ENCODE measurements at places on chromosomes 2 and 18. TPM values are rescaled to one million over a fixed set of nuclear protein-coding genes. Genes with fewer than 3 reads are reported as not detected.

DNA sequence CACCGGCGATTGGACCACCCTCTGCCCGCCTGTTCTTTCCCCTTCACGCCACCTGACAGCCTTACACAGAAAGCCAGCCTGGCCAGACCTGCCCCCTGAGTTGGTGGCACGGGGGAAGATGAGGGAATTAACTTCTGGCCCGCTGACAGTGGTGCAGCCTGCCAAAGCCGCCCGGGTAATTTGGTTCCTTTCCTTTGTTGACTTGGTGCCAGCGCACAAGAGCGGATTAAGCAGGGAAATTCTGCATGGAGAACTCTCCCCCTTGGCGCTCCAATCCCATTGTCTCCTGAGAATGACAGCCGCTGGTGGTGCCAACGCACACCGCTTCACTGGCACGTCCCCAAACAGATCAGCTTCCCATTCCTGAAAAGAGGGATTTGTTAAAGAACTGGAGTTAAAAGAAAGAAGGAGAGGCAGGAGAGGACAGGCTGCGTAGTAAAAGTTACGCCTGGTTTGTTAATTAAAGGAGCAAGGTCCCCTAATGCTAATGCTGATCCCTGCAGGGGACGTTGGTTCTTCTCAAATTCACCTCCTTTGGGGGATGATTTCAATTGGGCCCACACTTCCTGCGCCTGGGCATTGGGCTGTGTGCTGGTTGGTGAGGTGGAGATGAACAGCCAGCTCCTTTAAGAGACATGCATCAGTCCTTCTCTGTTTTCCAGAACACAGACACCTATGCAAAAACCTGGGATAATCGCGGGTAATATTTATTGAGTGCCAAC, 286.8 kb downstream of the MYCN start:
- no peak overlapping the region for H3K27ac ChIP-seq
- no peaks in the 10 kb centered on the region for H3K4me1 ChIP-seq
- H3K4me3 ChIP-seq = no peak overlapping the region
- H3K27me3 ChIP-seq = no peaks in the 10 kb centered on the region

- H3K4me3 ChIP-seq = no peak overlapping the region
- peaks cover 34% of the 10 kb centered on the region for H3K36me3 ChIP-seq
- H3K4me1 ChIP-seq = peaks cover 7% of the 10 kb centered on the region
- H3K27me3 ChIP-seq = no peaks in the 10 kb centered on the region
- DNase-seq = no peak
- no peak overlapping the region for H3K27ac ChIP-seq
Observed at GRCh38 chr18:22983175-22983574, 50.0 kb downstream of the RBBP8 start.

- H3K4me3 ChIP-seq = no peak overlapping the region
- no peaks in the 10 kb centered on the region for H3K27me3 ChIP-seq
- no peaks in the 10 kb centered on the region for H3K36me3 ChIP-seq
- no peak overlapping the region for H3K27ac ChIP-seq
- H3K4me1 ChIP-seq = peaks cover 6% of the 10 kb centered on the region
Observed at GRCh38 chr2:192499476-192499875, 304.7 kb upstream of the TMEFF2 start.

- no peak overlapping the region for H3K4me3 ChIP-seq
- H3K36me3 ChIP-seq = no peaks in the 10 kb centered on the region
- H3K27ac ChIP-seq = no peak overlapping the region
- no peaks in the 10 kb centered on the region for H3K27me3 ChIP-seq
- no peaks in the 10 kb centered on the region for H3K4me1 ChIP-seq
Observed at GRCh38 chr18:56003009-56003719, 415.2 kb upstream of the TCF4 start.

- no peak overlapping the region for H3K4me3 ChIP-seq
- H3K36me3 ChIP-seq = peaks cover 15% of the 10 kb centered on the region
- H3K4me1 ChIP-seq = peaks cover 33% of the 10 kb centered on the region
- no peaks in the 10 kb centered on the region for H3K27me3 ChIP-seq
Observed at GRCh38 chr2:64008434-64009009, 10.7 kb downstream of the VPS54 start.

- no peaks in the 10 kb centered on the region for H3K4me1 ChIP-seq
- H3K27ac ChIP-seq = no peak overlapping the region
- H3K36me3 ChIP-seq = no peaks in the 10 kb centered on the region
- DNase-seq = no peak
- H3K27me3 ChIP-seq = peaks cover 9% of the 10 kb centered on the region
Observed at GRCh38 chr2:85179541-85179940, 46.3 kb downstream of the TCF7L1 start.

- peak; percentile 15 for DNase-seq
- H3K27ac ChIP-seq = no peak overlapping the region
- H3K36me3 ChIP-seq = no peaks in the 10 kb centered on the region
Observed at GRCh38 chr2:205474741-205475415, 207.4 kb upstream of the NRP2 start.

DNA sequence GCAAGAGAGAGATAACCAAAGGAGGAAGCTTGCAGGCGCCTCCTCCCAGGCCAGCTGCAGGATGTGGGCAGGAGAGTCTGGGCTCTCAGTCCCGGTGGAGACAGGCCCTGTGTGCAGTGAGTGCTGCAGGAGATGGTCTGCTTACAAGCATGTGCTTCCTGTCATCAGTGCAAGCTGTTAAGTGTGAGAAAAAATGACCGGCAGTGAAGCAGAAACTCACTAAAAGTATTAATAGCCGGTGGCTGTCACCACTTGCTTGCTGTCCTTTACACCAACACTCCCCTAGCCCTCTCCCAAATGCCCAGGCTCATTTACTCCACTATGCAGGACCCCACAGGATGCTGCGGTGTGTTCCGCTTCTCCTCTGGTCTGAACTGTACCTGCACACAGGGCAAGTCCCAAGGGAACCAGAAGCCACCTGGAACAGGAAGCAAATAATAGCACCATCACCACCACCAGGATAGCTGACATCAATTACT, 435.6 kb upstream of the HS6ST1 start:
- H3K36me3 ChIP-seq = no peaks in the 10 kb centered on the region
- peaks cover 2% of the 10 kb centered on the region for H3K27me3 ChIP-seq
- peak; percentile 43 for DNase-seq
- peaks cover 16% of the 10 kb centered on the region for H3K4me1 ChIP-seq

GRCh38 chr2:65343386-65343785, 89.0 kb downstream of the SPRED2 start:
- no peaks in the 10 kb centered on the region for H3K36me3 ChIP-seq
- H3K4me3 ChIP-seq = no peak overlapping the region
- DNase-seq = no peak
- H3K27me3 ChIP-seq = peaks cover 2% of the 10 kb centered on the region
- no peaks in the 10 kb centered on the region for H3K4me1 ChIP-seq

GRCh38 chr2:3313781-3314375, 63.7 kb downstream of the EIPR1 start:
- peaks cover 9% of the 10 kb centered on the region for H3K4me1 ChIP-seq
- no peak for DNase-seq
- H3K4me3 ChIP-seq = no peak overlapping the region
- H3K36me3 ChIP-seq = peaks cover 7% of the 10 kb centered on the region
- no peak overlapping the region for H3K27ac ChIP-seq

- no peaks in the 10 kb centered on the region for H3K4me1 ChIP-seq
- H3K4me3 ChIP-seq = no peak overlapping the region
- H3K36me3 ChIP-seq = no peaks in the 10 kb centered on the region
- H3K27me3 ChIP-seq = no peaks in the 10 kb centered on the region
- DNase-seq = no peak
- H3K27ac ChIP-seq = no peak overlapping the region
Observed at GRCh38 chr2:40814616-40815015, 362.7 kb upstream of the SLC8A1 start.

DNA sequence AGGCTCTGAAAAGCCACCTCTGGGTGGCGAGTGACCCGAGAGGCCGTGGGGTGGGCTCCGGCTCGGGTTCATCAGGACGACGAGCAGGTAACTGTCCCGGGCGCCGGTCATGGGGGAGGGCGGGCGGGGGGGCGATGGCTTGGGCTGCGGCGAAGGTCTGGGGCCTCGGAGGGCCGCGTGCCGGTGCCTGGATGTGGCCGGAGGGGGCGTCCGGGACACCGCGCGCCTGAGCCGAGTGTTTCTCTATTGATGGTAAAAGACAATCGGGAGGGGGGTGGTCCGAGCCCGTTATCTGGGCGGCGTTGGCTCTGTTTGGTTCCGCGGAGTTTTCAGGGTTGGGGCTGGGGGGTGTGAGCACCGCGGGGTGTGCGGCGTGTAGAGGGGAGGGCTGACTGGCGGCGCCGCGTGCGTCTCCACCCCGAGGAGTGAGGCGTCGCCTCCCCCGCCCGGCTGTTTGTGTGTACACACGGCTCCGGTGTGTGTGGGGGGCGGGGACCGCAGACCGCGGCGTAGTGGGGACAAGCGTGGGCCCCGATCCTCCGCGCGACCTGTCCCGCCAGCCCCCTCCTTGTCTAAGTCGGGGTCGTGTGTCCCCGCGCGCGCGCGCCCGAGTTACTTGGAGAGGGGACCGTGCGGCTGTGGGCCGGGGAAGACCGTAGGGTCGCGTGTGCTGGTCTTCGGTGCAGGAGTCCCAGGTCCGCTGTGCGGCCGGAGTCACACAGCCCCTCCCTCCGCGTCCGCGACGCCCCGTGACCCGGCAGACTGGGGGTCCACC, 1.6 kb downstream of the CTIF start:
- no peak overlapping the region for H3K27ac ChIP-seq
- H3K36me3 ChIP-seq = no peaks in the 10 kb centered on the region
- peak overlapping the region; percentile 78 for H3K4me3 ChIP-seq
- H3K27me3 ChIP-seq = peaks cover 16% of the 10 kb centered on the region
- H3K4me1 ChIP-seq = peaks cover 14% of the 10 kb centered on the region
- DNase-seq = peak; percentile 65

Gene AGXT
- not detected for total RNA-seq

Gene DSG2
- total RNA-seq = 1.3 TPM

Gene CRYBA2
- total RNA-seq = not detected

Gene ZNF892
- 3.2 TPM for total RNA-seq

Measured in activated CD4-positive, alpha-beta T cell treated with anti-CD3 and anti-CD28 coated beads for 36 hours (primary cell).